Right cardiac atrium (tissue), 5 donors: ENCODE measurements at places on chromosomes 3 and 15. TPM values are rescaled to one million over a fixed set of nuclear protein-coding genes. Genes with fewer than 3 reads are reported as not detected.

Gene SCN11A
- 0.03 TPM for total RNA-seq

DNA sequence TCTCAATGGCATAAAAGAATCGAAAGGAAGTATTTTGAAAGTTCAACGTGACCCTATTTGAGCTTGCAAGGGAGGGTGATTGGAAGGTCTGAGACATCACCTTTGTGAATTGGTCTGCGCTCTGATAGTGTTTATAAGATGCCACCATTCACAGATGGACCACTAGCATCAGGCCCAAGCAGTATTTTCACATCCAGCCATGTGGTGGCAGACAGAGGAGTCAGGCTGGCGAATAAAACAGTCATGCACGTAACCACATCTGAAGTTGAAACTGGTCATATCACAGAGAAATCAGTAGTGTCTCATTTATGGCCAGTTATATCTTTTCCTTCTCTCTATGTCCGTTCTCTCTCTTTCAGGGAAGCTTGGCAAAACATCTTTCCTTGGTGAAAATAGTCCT is 170.1 kb upstream of the ONECUT1 start:
- DNase-seq, result no peak

- DNase-seq, result no peak
Observed at GRCh38 chr3:32325927-32326326, 65.7 kb upstream of the CMTM7 start.

DNA sequence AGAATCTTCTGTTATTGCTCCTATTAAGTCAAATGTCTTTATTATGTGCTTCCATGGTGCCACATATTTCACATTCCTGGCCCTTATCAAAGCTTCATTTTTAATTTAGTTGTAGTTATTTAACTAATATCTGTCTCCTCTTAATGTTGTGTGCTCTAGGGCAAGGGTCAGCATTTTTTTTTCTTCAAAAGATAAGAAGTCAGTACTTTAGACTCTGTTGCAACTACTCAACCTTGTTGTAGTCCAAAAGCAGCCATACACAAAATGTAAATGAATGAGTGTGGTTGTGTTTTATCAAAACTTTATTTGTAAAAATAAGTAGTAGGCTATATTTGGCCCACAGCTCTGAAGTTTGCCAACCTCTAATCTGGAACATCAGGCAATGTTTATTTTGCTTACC is 394.7 kb upstream of the CBLB start:
- DNase-seq, result no peak

- DNase-seq, result no peak
Observed at GRCh38 chr3:107562969-107563529, 40.3 kb downstream of the BBX start.

- DNase-seq, result no peak
Observed at GRCh38 chr3:147809206-147809605, 400.0 kb downstream of the ZIC1 start.
